CD4-positive, alpha-beta T cell treated with Interleukin-21 for 1 hour (primary cell): ENCODE measurements at places on chromosomes 7 and 10.

DNA sequence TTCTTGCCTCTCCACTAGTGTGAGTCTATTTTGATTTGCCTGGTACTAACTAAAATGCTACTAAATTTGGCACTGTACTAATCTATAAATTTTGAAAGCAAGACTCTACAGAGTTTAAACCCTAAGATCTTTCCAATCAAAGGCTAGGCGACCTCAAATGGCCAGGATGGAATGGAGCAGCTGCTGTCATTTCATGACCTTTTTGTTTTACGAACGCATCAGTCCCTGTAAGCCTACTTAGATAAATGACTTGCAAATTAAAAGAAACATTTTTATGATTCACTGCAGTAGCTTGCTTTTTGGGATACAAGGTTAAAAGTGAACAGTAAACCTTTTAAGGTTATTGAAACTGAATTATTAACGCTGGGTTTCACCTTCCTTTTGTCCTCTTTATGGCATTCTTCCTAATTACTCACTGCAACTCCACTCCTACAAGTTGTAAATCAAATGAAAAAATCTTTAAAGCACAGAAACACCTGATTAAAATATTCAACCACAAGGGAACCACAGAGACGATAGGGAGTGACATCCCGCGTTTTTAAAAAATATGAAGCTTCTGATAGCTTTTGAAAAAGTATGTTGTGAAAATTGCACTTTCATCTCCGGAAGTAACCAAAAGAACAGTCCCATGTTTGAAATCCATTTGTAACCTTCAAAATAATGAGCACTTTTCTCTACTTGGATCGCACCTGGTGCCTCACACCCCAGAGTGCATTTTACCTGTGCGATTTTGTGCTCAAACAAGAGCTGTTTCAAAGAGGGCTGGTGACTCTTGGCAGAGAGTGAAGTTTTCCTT lies 595.1 kb downstream of the PARD3 start:
- no peak for DNase-seq

DNA sequence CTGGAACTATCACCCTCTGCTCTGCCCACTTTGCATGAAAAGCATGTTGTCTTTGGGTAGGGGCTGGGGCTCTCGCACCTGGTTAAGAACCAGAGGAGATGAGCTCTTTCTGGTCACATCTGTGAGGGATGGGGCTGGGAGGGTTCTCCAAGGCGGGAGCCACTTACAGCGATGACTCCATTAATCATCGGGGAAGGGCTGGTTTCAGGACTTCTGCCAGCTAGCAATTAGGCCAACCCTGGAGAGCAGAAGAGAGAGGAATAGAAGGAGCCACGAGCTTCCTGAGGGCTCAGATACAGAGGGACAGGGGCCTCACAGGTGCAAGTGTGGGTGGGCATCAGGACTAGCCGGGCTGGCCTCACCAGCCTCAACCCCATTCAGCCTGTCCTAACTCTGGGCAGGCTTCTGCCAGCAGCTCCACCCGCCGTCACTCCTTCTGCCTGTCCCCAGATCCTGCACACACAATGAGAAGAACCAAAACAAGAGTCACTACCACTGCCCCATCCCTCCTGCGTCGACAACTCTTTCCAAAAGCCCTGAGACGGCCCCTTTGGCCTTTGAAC lies 8.4 kb downstream of the AQP1 start:
- DNase-seq, result no peak

- no peak for DNase-seq
Observed at GRCh38 chr10:128191847-128192246, 65.6 kb upstream of the MKI67 start.

- no peak for DNase-seq
Observed at GRCh38 chr10:104150139-104150538, 28.2 kb downstream of the SFR1 start.

GRCh38 chr10:19889256-19889655 lies 73.0 kb downstream of the PLXDC2 start:
- no peak for DNase-seq

DNA sequence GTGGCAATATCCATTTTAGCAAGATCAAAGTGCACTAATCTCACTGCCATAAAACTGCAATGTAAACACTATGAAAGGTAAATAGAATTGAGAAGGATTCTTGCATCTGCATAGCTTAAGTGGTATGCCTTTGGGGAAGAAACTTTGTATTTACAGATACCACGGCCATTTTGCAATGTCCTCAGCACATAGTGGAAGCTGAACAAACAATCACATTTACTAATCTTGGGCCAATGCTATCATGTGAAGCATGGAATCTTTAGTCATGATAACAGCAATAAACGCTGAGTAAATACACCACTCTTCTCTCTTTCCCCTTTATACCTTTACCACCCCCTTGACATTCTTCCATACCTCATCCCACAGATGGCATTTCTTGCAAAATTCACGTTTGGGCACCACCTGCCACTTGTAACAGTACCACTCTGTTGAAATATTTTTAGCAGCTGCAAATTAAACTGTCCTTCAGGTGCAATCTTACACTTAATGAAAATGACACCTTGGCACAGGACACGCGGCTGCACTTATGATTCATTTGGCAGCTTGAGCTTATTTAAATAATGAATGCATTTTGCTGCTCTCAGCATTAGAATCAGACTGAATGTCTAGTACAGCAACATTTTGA lies 171.8 kb downstream of the SEMA3A start:
- no peak for DNase-seq

GRCh38 chr10:88196291-88196690 lies 332.9 kb downstream of the PTEN start:
- no peak for DNase-seq

DNA sequence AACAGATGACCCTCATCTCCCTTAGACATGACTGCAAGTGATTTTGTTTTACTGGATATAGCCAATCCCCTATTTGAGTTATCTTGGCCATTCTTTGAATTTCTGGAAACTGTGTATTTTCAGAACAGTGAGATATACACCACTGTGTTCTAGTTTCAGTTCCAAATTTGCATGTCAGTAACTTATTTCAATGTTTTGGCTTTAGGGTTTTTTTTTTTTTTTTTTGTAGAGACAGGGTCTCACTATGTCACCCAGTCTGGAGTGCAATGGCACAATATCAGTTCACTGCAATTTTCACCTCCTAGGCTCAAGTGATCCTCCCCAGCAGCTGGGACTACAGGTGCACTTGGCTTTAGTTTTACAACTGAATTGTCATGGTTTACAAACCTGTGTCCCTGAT lies 67.2 kb downstream of the ATAD1 start:
- DNase-seq, result no peak

- no peak for DNase-seq
Observed at GRCh38 chr7:113715981-113716856, 202.6 kb downstream of the PPP1R3A start.

DNA sequence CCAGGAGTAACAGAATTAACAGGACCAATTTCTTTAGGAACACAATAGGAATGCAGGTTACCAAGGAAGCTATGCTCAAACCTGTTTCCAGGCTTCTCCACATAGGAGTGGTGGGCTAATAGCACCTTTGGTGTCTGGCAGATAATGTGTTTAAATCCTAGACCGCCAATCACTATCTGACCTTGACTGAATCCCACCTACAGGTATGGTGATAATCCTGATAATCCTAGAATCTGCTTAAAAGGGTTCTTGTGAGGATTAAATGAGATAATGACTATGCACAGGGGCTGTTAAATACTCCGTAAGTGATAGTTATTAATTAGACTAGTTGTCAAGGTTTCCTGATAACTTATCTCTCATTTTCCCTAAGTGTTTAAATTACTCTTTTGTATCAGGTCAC lies 81.2 kb downstream of the EPC1 start:
- DNase-seq, result no peak

GRCh38 chr10:92756201-92757065 lies 66.7 kb downstream of the HHEX start:
- no peak for DNase-seq

GRCh38 chr10:11691319-11691755 lies 50.8 kb upstream of the ECHDC3 start:
- no peak for DNase-seq

- DNase-seq, result no peak
Observed at GRCh38 chr10:74083304-74083703, 67.3 kb downstream of the AP3M1 start.

GRCh38 chr7:107661865-107662379 lies 1.3 kb downstream of the SLC26A4 start:
- DNase-seq, result no peak

DNA sequence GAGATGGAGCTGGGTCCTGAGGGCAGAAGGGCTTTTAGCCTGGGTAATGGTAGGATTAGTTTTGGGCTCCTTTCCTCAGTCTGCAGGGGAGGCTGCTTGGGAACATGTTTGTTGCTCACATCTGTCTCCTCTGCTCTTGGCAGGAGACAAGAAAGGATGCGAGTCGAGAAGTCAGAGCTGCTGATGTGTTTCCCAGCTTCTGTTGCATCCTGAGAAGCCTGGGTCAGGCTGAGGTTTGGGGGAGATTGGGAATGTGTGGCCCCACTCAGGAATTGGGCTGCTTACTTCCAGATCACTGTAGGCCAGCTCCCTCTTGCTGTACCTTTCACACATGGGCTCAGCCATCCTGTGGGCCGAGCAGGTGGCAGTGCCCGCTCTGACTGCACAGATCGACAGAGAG lies 79.2 kb downstream of the CCNY start:
- no peak for DNase-seq

DNA sequence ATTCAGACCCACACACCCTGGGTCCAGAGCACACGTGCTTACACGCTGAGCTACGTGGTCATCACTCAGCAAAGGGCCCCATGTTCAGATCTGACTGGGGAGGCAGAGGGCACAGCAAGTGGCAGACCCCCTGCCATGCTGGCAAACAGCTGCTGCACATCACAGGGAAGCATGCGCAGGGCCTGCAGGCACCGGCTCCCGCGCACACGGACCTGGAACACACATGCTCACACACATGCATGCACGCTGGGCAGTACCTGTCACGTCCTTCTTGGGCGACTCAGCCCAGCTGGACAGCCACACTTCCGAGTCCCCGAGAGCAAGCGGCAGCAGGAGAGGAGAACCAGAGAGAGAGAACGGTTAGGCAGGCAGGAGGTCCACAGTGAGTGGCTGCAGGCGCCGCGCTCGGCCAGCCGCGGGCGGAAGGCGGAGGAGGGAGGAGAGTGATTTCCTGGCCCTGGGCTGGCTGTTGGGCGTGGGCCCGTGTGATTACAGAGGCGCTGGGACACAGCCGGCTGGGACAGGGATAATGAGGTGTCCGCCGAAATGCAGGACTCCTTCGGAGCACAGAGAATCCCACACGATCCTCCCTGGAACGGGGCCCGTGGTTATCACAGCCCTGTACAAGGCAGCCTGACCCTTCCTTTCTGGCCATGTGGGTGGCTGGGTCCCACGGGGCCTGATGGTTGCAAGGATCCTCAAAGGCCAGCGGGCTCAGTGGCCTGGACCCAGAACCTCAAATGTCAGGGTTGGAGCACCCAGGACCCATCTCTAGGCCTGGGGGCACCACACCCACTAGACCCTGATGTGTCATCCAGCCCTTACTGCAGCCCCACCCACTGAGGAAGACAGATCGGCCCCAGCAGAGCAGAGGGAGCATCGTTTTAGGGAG lies 175.1 kb downstream of the NEURL1 start:
- DNase-seq, result no peak

- no peak for DNase-seq
Observed at GRCh38 chr10:116098411-116099022, 174.5 kb downstream of the GFRA1 start.

DNA sequence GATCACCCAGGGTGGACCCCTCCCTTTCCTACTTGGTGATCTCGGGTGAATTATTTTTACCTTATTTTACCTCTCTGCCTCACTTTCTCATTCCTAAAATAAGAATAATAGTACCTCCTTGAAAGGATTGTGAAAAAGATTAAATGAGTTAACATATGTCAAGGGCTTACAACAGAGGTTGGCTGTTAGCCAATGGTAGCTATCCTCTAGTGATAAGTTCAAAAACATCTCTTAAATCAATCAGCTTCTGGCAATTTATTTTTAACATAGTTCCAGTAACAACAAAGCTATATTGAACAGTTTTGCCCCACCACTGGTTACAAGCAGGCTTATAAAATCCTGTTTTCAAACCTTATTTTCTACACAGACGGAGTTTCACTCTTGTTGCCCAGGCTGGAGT lies 45.4 kb downstream of the TMEM168 start:
- no peak for DNase-seq

- no peak for DNase-seq
Observed at GRCh38 chr10:124003871-124004662, 89.3 kb downstream of the CHST15 start.

DNA sequence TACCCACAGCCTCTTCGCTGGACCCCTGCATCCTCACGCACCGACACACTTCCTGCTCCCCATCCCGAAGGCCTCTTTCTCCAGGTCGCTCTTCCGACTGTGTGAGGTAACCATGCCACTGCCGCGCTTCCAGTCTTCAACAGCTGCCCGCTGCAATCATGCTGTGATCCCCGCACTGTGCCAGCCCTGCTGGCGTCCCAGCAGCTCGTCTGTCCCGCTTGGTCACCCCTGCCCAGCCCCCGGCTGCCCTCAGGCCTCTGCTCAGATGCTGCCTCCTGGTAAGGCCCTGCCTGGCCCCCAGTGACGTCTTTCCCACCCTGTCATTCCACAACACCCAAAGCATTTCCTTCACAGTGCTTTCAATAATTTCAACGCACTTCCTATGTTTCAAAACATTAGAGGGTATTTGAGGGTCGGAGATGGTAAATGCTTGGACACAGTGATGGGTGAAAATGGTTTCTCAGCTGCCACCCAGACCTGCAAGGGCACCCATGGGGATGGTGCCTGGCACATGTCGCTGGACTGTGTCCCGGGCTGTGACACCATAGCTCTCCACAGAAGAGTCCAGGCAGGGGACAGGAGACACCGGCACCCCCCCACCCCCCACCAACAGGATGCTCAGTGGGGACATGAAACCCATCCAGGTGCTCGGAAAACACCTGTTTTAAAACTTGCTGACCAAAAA lies 125.2 kb downstream of the MAD1L1 start:
- DNase-seq, result no peak

DNA sequence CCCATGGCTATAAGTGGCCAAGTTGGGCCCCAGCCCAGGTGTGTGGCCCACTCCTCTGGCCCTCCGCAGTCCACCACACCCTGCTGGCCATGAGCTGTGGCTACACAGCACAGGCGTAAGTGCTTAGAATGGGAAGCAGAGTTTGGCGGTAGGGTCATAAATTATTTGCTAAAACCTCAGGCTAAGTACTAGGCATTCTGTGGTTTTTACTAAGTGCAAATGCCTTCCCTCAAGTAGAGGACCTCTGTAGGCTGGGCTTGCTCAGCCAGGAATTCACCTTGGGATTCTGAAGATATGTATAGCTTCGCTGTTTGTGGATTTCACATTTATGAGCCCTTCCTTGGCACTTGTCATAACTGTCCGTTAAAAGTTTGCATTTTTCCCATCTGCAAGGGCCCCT lies 44.8 kb upstream of the LOXL4 start:
- DNase-seq, result no peak
